ENCODE measurements at places on chromosomes 13 and 19.

- no peak for DNase-seq
Observed at GRCh38 chr13:105058517-105058916, 1476.9 kb downstream of the EFNB2 start.

- no peak for DNase-seq
Observed at GRCh38 chr19:57096685-57097361, 23.0 kb upstream of the USP29 start.

DNA sequence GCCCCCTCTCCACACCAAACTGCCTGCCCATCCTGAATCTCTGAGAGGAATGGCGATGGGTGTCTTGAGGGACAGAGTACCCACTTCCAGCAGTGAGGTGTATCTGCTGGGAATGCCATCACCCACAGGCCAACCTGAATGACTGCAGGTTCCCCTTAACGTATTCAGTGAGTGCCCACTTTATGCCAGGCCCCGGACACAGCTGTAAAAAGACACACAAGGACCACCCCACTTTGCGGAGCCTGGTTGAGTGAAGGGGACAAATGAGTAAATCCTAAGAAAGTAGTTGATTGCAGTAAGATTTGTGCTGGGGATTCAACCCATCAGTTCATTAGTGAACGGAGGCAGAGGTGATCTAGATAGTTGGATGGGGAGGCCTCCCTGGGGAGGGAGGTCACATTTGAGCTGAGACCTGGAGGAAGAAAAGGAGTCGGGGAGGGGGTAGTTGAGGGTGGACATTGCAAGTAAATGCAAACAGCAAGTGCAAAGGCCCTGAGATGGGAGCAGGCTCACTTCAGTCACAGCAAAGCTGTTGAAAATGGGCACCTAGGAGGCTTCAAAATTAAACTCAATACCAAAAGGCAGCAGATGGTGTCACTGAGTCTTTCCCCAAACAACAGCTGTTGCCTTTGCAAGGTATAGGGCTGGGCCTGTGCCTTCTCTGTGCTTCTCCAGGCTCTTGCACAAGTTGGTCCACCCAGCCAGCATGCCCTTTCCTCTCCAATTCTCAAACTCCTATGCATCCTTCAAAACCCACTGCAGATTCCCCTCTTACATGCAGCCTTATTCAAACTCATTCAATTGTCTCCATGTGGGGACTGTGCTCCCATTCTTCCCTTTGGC lies 4.3 kb downstream of the GDF15 start:
- no peak for DNase-seq

DNA sequence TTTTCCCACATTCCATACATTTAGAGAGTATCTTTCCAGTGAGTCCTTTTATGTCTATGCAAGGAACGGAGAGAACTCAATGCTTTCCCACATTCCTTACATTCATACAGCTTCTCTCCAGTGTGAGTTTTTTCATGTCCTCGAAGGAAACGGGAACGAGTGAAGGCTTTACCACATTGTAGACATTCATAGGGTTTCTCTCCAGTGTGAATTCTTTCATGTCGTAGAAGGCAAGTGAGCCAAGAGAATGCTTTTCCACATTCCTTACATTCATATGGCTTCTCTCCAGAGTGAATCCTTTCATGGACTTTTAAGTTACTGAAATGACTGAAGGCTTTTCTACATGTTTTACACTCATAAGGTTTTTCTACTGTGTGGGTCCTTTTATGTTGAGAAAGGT lies 17.1 kb downstream of the ZNF823 start:
- no peak for DNase-seq

DNA sequence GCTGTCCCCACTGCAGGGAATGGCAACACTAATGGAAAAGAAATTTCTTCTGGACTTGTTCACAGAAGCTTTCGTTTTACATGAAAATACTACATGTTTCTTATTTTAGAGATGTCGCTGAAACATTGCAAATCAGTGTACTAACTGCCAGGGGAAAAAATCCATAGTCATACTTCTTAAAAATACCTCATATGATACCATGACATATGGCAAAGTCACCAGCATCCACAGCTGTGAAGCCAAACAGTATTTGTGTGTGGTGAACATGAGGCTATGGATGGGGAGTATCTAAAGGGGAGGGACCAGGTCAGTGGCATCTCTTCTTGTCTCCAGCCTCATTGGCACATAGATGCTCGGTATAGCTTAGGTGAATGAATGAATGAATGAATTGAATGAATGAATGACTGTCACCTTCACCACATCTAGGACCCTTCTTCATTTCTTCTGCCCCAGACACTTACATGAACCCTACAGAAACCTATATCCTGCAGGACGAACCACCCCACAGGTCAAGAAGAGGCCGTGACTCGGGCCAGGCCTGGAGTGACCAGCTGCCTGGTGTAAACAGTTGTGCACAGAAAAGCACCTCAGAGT lies 14.6 kb upstream of the CD33 start:
- DNase-seq, result no peak

DNA sequence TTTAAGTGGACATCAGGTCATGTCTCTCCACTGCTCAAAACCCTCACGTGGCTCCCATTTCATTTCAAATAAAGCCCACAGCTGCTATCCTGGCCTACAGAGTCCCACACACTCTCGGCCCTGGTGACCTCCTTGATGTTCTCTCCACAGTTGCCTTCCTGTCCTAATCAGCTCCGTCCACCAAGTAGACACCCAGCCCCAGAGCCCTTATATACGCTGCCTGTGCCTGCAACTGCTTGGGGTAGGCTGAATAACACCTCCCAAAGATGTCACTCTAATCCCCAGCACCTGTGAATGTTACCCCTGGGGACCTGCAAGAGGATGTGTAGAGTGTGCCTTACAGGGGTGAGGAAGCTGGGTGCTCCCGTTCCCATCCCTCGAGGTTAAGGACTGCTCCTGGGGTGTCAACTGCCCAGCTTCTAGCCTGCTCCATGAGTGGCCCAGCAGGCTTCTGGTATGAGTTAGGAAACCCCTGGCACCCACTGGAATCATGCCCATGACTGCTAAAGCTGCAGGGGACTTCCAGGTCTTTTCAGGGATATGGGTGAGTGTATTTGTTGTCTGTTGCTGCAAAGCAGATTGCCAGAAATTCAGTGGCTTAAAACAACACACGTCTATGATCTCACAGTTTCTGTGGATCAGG lies 6.0 kb downstream of the FAM187B start:
- no peak for DNase-seq

DNA sequence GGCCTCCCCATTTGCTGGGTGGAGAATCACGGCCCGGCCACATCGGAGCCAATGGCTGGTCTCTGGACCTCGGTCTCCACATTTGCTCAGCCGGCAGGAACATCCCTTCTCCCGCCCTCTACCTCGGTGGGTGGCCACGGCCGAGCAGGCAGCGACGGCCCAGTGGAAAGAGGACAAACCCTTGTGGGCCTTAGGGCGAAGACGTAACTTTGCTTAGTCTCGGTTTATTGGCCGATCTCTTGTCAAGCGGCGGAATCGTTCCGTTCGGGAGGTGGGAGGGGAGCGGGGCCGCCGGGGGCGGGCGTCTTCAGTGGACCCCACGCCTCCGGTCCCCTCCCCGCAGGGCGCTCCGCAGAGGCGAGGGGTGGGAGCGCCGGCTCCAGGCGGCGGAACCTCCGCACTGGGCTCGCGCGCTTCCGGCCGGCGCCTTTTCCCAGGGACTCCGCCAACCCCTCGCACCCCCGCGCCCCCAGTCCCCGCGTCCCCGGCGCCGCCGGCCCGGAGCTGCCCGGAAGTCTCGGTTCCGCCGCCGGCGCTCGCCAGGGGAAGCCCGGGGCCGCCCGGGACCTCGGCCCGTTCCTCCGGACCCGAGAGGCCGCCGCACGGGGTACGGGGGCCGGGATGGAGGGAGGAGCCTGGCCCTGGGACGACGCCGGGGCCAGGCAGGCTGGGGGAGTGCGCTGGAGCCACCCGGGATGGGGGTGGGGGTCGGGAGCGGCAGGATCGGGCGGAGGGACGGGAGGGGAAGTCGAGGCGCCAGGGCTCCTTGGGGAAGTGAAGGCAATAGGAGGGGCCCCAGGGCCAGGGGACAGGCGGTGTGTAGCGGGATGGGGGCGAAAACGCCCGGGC lies at the start of gene ZNF580:
Gene ZNF580, plus strand, starts transcription at position 426 of the 849 bp plus-strand sequence. CDS start 1,507 bp downstream, outside the sequence.
- DNase-seq, result peak; percentile 50

Measured in stimulated activated CD4-positive, alpha-beta T cell treated with anti-CD3 and anti-CD28 coated beads, Interleukin-4, amount 100 ng/mL, for 48 hours (primary cell).